ENCODE measurements at places on chromosomes 5 and 9.

DNA sequence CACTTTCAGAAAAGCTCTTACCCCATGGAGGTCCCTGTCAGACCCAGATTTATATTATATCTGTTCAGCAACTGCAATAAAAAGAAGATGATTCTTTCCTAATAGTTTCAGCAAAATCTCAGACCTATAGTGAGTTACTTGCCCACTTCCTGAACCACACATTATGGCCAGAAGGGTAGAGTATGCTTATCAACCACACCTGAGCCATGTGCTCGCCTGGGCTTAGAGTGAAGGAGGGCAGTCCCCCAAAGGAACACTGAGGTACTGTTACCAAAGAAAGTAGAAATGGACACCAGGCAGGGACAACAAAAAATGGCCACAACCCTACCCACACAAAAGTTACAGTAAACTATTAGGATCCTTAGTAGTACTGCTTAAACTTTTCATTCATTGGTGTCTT is 128.7 kb downstream of the ZNF608 start:
- no peak for DNase-seq

- DNase-seq: no peak
Measured at GRCh38 chr5:177523711-177524538, 7.2 kb upstream of the DDX41 start.

GRCh38 chr5:1513326-1514026 is 10.3 kb downstream of the LPCAT1 start:
- no peak for DNase-seq

GRCh38 chr9:2017331-2018161 is 2.4 kb downstream of the SMARCA2 start:
- DNase-seq: peak; percentile 61

GRCh38 chr9:84975926-84976325 is 306.4 kb downstream of the NTRK2 start:
- no peak for DNase-seq

- no peak for DNase-seq
Measured at GRCh38 chr5:112232667-112233066, 186.4 kb downstream of the EPB41L4A start.

All from stimulated activated CD8-positive, alpha-beta memory T cell treated with anti-CD3 and anti-CD28 coated beads, Interleukin-4, amount 100 ng/mL, for 24 hours (primary cell).